ENCODE measurements at places on chromosomes 1 and 21.
A peak's percentile ranks its signal among the peaks of the same experiment; 100 is the strongest.

- DNase-seq: no peak
These were observed 44.1 kb upstream of the GLIS1 start for GRCh38 chr1:53783056-53783455.

- no peak for DNase-seq
These were observed 8.6 kb upstream of the ACTN2 start for GRCh38 chr1:236677641-236678235.

- peak; percentile 32 for DNase-seq
These were observed 94.5 kb downstream of the SYT2 start for GRCh38 chr1:202615501-202616354.

DNA sequence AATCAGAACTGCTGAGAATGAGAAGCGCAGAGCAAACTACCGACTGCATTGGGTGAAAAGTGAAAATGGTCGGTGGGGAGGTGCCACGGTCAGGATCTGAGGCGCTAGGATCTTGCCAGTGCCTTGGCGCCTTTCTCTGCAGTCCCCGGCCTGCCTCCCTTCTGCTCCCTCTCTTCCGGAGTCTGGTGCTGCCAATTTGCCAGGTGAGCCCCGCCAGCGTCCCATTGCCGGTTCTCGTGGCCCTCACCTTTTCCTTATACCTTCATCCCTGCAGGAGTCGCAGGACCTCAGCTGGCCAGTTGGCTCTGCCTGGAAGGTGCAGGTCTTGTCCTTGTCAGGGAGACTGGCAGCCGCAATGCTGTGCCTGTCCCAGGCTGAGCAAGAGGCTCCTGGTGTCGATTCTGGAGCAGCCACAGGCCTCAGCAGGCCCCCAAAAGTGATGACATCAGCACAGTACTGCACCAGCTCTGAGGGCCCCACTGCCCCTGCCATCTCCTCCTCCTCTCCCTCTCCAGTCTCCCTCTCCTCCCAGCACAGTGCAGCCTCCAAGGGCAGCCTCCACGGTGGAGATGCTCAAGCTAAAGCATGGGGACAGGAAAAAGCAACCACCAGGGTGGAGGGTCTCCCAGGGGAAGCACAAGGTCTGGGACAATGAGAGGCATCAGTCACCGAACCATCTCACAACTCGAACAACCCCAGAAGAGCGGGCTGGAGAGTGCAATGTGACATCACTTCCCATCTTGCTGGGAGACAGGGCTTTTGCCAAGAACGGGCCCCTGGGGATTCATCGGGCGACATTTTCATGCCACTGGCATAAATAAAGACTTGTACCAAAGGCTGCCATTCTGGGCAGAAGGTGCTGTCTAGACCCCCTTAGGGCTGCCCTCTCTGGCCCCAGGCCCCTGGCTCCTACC is 37.1 kb upstream of the H6PD start:
- DNase-seq: no peak

- DNase-seq: no peak
These were observed 3.8 kb upstream of the RRP15 start for GRCh38 chr1:218281285-218281684.

- DNase-seq: no peak
These were observed 2.6 kb downstream of the KRTAP10-12 start for GRCh38 chr21:44699502-44700001.

DNA sequence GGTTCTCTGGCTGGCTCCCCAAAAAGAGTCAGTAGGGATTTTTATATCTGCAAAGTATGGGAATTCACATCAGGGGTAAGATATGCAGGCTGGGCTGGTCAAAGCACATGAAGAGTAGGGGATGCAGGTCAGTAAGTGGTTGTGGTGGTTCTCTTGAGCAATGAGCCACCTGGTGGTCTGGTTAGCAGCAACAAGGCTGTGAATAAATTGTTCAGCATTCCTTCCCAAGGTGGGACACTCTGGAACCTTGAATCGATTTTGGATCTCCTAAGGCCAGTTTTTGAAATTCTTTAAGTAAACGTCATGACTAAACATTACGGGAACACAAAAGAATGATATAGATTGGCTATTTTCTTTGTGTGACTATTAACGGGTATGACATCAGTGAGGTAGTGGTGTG is 563.0 kb upstream of the NEGR1 start:
- peak; percentile 3 for DNase-seq

- DNase-seq: no peak
These were observed 4.2 kb downstream of the RCAN3 start for GRCh38 chr1:24506691-24507381.

DNA sequence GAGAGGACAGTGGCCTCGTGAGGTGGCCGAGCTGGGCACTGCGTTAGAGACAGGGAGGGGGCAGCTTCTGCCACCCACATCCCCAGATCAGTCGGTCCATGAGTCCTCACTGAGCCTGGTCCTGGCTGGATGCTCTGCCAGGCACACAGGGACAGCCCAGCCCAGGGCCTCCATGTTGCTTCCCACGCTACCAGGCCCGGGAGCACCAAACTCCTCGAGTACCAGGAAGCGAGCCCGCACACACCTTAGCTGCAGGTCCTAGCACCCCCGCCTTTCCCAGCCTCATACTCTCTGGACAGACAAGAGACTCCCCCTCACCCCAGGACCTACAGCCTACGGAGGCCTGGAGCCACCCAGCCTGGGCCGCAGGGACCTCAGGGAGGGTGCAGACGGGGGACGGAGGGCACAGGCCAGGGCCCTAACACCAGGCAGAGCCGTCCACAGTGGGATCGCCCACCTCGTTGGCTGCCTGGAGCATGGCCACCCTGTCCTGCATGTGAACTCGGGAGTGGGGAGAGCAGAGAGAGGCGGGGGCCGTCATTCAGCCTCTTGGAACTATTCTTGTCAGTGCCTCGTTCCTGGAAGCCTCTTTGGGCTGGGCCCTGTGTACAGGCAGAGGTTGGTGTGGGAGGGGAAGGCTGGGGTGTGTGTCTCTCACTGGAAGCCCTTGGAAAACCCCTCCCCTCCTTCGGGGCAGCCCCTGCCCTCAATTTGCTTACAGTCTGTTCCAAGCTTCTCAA is 90.9 kb upstream of the RUNX3 start:
- DNase-seq: no peak

DNA sequence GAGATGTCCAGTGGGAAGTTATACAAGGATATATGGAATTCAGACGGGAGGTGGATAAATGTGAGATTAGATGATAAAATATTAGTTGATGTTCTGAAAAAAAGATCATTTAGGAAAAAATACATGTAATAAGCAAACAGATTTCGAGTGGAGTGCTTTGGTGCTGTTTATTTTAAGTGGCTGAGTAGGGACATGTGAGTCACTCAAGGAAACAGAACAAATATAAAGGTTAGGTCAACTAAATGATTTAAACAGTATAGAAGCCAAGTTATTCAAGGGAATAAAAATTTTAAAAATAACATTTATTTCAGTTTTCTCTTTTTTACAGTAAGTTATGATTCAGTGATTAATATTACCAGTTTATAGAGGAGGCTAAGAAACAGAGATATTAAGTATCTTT is 1046.7 kb upstream of the B3GALT2 start:
- DNase-seq: no peak

GRCh38 chr1:160705742-160706141 is 5.9 kb downstream of the CD48 start:
- no peak for DNase-seq

- DNase-seq: no peak
These were observed 5.6 kb upstream of the MEGF6 start for GRCh38 chr1:3616861-3617260.

DNA sequence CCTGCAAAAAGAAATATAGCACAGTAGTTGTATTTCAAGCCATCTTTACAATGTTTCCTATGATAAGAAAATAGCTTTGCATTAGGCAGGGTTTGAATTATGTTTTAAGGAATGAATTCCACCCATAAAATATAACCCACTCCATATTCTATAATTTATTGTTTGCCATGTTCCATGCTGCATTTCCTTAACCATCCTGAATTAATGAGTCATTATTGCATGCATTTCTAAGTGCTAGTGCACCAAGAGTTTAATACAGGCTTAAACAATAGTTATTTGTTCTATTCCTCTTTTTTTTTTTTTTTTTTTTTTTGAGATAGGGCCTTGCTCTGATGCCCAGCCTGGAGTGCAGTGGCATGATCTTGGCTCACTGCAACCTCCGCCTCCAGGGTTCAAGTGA is 45.2 kb downstream of the MIGA1 start:
- no peak for DNase-seq

DNA sequence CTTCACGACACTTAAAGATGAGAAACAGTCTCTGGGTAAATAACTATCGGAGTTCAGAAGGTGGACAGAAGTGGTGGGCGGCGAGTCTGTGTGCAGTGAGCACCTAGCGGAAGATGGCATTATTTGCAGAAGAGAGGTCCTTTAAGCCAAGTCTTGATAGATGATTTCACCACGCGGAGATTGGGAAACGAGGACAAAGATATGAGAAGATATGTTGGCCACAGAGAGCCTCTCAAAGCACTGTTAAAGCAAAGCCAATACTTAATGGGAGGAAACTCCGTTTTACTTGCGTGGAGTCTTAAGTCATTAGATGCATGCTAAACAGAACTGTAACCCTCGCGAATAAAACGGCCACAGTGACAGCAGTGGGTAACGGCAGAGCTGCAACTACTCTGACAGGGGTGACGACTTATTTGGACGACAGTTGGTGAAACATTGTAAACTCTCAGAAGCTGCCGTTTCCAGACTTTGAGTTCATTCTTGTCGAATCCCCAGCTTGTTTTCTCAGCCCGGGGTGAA is 577 bp upstream of the CEP350 start:
- peak; percentile 74 for DNase-seq

GRCh38 chr1:52667984-52668383 is 30.2 kb downstream of the COA7 start:
- DNase-seq: no peak

GRCh38 chr1:6268415-6268814 is 7.5 kb upstream of the GPR153 start:
- no peak for DNase-seq

GRCh38 chr1:57089855-57090254 is 124.0 kb upstream of the C8B start:
- DNase-seq: no peak

DNA sequence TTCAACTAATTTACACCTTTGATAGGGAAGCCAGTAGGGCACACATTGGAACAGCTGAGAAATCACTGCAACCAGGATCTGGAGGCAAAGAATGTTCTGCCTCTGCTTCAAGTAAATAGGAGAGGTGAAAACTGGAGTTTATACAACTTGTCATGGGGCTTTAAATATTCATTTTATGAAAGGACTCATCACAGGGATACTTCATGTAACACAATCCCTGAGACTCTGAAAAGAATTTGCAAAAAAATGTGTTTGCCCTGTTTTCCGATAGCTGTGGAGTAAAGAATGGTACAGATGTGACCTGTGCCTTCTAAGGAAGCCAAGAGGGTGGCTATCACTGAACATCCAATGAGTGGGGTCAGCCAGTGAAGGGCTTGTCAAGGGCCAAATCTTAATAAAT is 152.0 kb downstream of the LMX1A start:
- DNase-seq: no peak

DNA sequence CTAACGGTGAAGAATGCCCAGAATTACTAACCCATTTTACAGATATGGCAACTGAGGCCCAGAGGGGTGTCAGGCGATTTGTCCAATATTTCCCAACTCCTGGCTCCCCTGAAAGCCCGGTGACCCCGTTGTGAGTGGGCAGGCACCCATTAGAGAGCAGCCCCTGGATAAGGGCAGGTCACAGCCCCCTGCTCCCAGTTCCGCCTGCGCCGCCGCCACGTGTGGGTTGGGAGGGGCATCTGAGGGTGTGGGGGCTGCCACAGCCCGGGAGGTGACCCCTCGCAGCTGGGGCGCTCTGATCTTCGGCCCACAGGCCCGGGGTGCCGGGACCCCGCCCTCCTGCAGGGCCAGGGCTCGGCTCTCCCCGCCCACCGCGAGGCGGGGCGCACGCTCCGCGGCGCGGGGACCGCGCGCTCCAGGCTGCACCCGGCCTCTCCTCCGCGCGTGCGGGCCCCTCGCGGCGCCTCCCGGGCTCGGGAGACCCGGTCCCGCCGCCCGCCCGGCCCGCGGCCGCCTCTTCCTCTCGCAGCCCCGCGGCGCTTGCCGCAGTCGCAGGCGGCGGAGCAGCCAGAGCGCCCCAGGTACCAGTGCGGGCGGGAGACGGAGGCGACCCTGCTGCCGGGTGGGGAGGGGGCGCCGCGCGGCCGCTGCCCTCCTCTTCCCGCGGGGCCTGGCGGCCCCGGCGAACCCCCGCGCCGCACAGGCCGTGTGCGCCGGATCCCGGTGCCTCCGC is at the start of gene HTR6:
TSS of gene HTR6 (plus strand) at position 423 of the 733 bp plus-strand sequence. CDS start 879 bp downstream, outside the sequence.
- no peak for DNase-seq

GRCh38 chr1:228259368-228259894 is 51.6 kb downstream of the OBSCN start:
- no peak for DNase-seq

DNA sequence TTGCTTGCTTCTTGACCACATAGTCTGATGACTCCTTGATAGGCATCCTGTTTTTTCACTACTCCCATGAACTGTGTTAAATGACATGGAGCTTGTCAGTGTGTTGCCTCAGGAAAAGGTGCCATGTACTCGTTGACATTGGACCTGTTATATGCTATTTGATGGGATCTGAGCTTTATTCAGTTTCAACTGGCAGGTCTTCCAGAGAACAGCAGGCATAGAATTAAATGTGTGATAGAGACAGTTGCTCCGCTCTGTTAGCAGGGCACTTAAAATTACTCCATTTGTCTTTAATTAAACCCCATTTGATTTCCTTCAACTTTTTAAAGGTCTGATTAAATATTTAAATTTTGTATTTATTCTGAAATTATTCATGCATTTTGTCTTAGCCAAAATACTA is 189.7 kb upstream of the ADGRL4 start:
- DNase-seq: no peak

DNA sequence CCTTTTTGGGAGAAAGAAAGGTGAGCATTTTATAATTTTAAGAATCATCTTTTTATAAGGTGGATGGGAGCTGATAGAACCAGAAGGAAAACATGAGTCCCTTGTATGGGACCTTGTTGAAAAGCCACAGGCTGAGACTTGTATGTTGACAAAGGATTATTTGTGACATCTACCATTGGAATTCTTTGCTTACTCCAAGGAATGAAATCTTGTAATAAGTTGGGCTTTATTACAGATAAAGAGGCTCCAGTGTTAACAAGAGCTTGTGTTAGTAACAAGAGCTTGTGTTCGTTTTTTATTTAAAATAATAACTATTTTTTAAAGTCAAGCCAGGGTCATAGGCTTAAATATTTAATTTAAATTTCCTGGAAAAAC is 201.1 kb upstream of the CHRM3 start:
- DNase-seq: no peak
